Activated naive CD4-positive, alpha-beta T cell treated with Interleukin-2 at 50 U/mL for 16 hours (primary cell): ENCODE measurements at places on chromosomes 11 and 22.
A peak's percentile ranks its signal among the peaks of the same experiment; 100 is the strongest.

DNA sequence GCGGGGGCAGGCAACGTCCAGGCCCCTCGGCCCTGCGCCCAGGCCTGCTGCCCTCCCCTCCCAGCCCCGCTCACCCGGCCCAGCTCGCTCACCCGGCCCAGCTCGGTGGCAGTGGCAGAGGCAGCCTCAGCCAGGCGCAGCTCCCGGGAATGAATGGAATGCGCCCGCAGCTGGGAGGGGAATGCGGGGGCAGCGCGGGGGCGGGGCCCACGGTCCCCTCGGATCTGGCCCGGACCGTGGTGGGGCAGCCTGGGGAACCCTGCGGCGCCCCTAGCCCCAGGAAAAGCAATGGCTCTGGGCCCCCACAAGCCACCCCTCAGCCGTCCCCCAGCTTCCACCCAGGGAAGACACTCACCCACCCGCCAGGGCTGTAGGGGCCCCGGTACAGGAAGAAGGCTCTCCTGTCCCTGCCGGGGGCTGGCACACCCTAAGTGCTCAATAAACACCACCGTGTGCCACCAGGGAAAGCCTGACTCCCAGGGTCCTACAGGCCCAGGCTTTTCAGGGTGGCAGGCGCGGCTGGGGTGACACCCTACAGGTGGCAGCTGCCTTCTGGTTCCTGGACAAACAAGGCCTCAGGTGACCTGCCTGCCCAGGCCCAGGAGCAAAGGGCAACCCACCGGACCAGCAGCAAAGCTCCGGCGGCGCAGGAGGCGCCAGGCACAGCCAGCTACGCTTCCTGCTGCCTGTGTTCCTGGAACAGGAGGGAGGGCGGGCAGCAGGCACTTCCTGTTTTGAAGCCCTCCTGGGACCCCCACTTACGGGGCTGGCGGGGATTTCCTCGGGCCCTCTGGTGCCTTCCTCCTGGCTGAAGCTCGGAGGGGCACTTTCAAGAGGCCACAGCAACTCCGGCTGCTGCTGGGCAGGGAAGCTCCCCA is 13.8 kb downstream of the PLXNB2 start:
- no peak for DNase-seq

GRCh38 chr11:44389963-44390605 is 80.1 kb upstream of the ALX4 start:
- no peak for DNase-seq

DNA sequence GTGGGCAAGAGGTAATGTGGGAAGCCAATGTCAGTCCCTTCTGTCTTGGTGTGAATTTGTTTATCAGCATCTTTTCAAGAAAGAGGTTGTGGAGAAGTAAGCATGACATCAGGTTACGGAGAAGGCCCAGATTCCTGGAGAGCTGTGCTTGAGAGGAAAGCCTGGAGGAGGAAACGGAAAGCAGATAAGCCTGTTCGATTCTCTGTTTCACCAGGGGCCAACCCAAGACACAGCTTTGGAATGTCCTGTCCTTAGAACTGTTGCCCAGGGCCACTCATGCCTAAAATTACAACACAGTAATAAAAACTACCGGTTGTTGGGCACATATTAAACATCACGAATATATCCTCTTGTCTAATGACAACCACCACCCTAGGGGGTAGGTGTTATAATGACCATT is 148.5 kb downstream of the NAV2 start:
- DNase-seq = no peak

GRCh38 chr11:67057205-67057672 is 592 bp downstream of the RHOD start:
- DNase-seq = no peak

DNA sequence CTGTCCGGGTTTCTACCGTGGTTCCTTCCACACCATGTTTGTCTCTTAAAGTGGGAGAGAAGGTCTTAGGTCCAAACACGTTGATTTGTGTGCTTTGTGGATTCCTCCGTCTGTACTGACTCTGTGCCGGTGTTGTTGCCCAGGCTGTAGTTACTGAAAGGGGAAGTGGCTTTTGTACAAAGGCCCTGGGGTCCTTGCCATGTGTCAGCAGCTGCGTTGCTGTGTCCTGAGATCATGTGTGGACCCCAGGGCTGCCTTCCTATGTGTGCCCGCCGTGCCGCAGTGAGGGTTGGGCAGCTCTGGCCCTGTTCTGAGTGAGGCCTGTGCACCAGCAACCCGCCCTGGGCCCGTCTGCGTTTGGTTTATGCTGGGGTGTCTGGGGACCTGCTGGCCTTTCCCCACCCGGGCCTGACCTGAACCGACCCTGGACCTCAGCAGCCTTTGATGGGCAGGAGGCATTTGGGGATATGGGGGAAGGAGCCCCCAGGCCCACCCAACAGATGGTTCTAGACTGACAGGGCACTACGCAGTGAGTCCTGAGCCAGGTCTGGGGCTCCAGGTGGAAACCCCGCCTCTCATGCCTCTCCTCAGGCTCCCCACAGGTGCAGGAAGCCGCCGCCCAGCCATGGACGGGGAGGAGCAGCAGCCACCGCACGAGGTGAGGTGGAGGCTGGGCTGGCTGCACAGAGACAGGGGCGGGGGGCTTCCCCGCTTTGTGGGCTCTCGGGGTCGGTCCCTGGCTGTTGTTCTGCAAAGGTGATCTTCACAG is 6.9 kb downstream of the TRABD start:
- peak; percentile 37 for DNase-seq

DNA sequence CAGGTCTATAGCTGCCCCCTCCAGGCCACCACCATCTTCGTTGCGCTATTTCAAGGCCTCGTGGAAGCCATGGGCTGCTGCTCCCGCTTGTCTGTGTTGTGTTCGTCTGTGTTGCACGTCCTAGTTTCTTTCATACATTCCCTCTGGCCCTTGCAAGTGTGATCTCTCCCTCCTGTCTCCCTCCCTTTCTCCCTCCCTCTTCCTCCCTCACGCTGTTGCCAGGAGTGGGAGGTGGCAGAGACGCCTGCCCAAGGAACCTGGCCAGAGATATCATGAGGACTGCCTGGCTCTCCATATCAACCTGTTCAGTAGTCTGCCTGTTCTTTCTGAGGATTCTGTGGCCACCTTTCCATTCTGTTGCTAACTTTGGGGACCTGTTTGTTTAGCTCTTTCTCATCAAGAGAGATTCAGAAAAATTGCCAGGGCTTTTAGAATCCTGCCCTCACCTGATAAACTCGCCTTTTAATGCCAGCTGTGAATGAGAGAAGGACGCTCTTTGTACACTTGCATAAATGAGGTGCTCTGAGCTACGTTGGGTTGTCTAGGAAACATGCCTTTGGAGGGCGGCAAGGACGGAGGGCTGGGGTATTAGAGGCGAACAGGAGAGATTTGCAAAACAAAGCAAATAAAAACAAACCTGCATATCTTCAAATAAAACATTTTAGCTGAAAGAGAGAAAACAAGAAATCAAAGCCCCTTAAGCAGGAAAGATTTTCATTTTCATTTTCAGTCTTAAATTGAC is 185.2 kb downstream of the TBC1D22A start:
- DNase-seq = no peak

DNA sequence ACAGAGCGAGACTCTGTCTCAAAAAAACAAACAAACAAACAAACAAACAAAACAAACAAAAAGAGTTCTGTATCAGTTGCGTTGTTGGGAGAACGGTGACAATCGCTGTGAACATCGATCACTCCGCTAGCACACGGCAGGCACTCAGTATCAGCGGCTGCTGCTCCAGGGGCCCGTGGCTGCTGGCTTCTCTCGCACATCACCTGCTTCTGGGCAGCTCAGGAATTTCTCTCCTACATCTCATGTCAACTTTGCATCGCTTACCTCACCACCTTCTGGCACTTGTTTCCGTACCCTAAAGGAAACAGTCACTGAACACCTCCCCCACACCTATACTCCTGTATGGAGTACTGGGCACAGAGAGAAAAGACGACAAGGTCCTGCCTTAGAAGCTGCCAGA is 70.3 kb upstream of the WNT7B start:
- DNase-seq = no peak

- no peak for DNase-seq
Observed at GRCh38 chr11:1507381-1508140, 21.0 kb upstream of the MOB2 start.

- DNase-seq = no peak
Observed at GRCh38 chr22:16970446-16970845, 37.6 kb downstream of the GAB4 start.

DNA sequence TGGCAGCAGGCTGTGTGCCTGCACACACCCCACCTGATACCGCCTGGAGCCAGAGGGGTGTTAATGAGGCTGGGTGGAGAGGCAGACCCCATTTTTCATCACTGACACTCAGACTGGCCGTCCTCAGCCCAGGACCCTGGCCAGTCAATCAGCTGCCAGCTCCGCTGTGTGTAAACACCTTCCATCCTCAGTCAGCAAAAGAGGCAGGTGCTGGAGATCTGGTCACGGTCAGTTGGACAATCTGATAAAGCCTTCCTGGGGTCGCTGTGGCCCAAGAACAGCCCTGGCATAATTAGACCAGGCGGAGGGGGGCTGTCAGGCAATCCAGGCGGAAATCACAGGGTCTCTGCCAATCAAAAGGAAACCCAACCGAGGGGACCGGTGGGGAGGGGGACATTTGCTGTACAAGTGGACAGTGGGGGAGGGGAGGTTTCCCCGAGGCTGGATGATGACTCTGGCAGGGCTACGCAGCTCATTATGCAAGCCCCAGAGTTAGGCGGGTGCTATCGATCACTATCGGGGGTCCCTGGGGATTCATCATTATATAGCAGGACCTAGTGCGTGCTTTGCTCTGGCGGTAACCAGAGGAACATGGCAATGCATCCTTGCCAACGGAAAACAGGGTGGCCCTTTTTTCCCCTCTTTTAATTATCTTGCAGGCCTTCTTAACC is 72.9 kb downstream of the ABTB2 start:
- no peak for DNase-seq
